Stimulated activated CD8-positive, alpha-beta memory T cell treated with anti-CD3 and anti-CD28 coated beads, Interleukin-2, amount 100 ng/mL, for 1 hour (primary cell): ENCODE measurements at places on chromosomes 3 and 15.

DNA sequence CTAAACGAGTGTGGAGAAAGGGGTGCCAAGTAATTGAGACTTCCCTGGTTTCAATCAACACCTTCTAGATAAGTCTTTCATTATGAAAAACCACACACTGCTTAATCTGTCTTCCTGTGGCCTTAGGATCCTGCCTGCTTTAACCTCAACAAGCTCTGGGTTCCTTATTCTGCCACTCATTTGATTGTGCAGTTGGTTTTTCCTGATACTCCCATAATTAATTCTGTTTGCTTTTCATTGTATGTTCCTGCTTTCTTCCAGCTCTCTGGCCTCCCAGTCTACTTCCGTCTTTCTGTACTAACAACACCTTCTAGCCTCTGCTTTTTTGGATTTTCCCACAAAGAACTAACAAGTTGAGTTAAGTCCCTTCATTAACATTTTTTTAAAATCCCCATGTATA lies 20.2 kb upstream of the GCNT3 start:
- DNase-seq = no peak

GRCh38 chr3:112333002-112333380 lies at the start of gene CD200:
Gene CD200, plus strand, starts transcription at chr3:112333156. Its CDS starts 57 bp downstream, at chr3:112333213.
- no peak for DNase-seq

DNA sequence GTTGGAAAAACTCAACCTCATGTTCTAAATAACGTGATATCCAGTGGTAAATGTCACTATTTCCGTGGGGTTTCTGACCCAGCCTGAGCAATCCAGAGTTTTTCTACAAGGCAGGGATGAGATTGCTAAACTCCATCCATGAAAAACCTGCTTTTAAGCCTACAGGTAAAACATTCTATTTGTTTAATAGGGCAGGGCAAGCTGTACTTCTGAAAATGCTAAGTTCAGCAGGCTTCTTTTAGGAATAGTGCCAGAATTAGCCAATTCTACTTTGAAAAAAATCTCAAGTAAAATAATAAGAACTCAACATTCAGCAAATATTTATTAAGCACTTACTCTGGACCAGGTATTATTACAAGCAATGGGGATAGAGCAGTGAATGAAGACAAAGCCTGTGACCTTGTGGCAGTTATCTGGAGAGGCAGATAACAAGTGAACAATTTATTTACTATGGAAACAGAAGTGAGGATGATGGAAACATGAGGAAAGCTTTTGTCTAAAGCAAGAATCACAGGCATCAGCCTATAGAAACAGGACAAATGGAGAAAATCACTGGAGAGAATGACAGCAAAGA lies 13.3 kb downstream of the RPSA start:
- no peak for DNase-seq

DNA sequence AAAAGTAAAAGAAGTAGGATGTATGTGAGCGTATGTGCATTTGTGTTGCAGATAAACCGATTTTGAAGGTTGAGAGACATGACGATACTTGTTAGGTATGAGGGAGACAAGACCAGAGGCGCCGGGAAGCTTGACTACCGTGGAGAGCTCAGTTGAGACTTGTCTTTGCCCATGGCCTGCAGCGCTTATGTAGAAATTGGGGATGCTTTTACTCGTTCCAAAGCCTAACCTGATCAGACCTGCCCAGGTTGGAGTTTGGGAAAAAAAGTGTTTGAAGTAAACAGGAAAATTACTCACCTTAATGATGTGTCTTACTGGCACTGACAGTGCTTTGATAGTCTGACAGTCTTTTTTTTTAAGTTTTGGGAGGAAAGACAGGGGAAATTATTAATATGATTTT lies 202.8 kb downstream of the TP63 start:
- no peak for DNase-seq

GRCh38 chr15:27095886-27096624 lies 125.1 kb downstream of the GABRG3 start:
- DNase-seq = no peak

GRCh38 chr3:156543043-156543555 lies 11.8 kb downstream of the SSR3 start:
- DNase-seq = no peak

GRCh38 chr15:28967990-28968389 lies 82.2 kb downstream of the APBA2 start:
- no peak for DNase-seq

GRCh38 chr3:178350763-178351162 lies 185.5 kb upstream of the KCNMB2 start:
- DNase-seq = no peak

GRCh38 chr3:150391161-150391560 lies 16.9 kb upstream of the TSC22D2 start:
- DNase-seq = no peak

- no peak for DNase-seq
These were observed 22.3 kb downstream of the MLH1 start for GRCh38 chr3:37015642-37016041.

DNA sequence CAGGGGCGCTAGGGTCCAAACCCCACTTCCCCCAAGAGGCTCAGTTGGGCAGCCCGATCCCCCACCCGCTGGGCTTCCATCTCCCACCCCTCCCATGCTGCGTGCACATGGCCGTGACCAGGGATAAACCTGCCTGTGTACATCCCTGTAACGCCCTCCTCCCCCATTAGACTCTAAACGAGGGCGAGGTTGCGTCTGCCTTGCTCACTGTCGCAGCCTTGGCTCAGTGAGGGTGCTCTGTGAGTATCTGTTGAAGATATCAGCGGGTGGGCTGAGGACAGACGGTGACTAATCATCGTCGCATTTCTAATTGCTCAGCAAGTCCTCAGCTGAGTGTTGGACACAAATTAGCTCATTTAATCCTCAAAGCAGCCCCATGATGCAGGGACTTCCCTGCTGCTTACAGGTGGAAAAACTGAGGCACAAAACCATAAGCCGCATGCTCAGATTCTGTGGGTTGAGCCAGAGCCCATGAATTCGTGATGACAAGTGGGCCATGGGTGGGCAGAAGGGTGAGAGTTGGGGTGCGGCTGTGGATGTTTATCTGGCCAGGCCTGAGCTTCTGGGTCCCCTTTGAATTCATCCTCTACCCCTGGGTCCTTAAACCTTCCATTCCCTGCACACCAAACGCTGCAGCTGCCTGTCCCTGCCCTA lies 26.0 kb downstream of the FBLN2 start:
- DNase-seq = no peak

- no peak for DNase-seq
These were observed 21.9 kb upstream of the OTOL1 start for GRCh38 chr3:161474741-161475140.

- DNase-seq = no peak
These were observed 38.1 kb upstream of the LDHAL6B start for GRCh38 chr15:59168536-59168935.

- DNase-seq = no peak
These were observed 471.6 kb upstream of the SGO1 start for GRCh38 chr3:20657560-20657959.

- DNase-seq = no peak
These were observed 427.1 kb upstream of the C2CD4B start for GRCh38 chr15:62591842-62592838.

- no peak for DNase-seq
These were observed 28.1 kb upstream of the CNBP start for GRCh38 chr3:129211772-129212171.

DNA sequence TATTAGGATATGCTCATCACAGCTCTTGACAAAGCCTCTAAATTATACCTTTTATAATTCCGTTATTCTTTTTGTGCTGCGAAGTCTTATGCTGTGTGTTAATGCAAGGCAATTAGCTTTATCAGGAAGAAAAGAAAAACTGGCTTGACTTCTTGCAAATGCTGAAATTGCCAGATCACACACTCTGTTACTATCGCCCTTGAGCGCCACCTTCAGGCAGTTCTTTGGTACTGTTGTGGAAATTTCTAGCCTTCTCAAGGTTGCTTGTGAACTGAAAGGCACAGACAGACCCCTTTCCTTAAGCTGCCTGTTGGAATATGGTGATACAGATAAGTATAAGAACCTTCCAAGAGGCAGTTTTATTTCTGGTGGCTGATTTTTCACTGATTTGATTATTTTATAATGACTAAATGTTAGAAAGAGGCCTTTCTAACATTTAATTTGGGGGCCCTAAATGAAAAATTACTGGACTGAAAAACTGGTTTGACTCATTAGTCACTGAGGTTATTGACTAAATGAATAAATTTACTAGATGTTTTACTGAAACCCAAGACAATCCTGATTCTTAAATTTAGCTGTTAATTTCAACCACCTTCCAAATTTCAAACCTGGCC lies 126.2 kb upstream of the RASGRP1 start:
- DNase-seq = peak; percentile 60

- DNase-seq = no peak
These were observed 504.1 kb downstream of the NTRK3 start for GRCh38 chr15:87752250-87752951.

DNA sequence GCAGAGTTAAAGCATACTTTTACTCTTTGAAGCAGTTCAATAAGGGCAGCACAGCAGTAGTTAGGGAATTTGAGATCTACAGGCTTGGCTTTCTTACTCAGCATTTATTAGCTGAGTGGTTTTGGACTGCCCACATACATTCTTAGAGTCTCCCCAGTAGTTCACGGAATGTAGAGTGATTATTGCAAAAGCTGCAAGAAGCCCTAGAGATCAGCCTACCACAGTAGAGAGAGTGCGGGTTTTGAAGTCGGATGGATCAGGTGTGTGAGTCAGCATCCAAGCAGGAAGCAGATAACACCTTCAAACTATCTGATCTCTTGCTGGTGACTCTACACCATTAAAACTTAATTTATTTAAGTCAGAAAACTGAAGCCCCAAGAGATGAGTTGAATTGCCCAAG lies 171.9 kb downstream of the SYNPR start:
- DNase-seq = no peak

- no peak for DNase-seq
These were observed 30.0 kb upstream of the CYP11A1 start for GRCh38 chr15:74397239-74398068.

DNA sequence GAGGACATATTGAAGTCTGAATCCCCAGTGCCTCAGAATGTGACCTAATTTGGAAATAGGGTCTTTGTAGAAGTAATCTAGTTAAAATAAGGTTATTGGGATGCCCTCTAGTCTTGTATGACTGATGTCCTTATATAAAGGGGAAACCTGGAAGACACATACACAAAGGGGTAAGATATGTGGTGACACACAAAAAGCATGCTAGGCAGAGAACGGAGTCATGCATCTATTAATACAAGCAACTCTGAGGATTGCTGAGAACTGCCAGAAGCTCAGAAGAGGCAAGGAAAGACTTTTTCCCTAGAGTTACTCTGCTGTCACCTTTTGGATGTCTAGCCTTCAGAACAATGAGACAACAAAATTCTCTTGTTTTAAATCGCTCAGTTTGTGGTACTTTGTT lies 58.1 kb upstream of the TMEM108 start:
- no peak for DNase-seq

DNA sequence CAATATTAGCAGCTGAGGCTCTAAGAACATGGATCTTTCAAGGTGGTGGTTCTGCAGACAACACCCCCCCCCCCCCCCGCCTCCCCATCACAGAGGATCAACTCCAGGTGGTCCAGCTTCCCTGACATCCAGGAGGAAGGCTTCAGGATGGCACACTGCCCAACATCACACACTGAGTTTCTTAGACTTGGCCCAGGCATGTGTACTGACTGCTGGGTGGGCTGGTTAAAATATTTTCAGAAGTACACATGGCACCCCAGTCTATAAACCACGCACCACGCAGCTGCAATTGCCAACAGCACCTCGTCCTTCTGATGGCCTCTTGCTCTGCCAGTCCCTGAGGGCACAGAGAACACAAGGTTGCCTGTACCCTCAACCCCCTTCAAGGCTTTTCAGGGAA lies 22.1 kb downstream of the SRPRB start:
- no peak for DNase-seq

DNA sequence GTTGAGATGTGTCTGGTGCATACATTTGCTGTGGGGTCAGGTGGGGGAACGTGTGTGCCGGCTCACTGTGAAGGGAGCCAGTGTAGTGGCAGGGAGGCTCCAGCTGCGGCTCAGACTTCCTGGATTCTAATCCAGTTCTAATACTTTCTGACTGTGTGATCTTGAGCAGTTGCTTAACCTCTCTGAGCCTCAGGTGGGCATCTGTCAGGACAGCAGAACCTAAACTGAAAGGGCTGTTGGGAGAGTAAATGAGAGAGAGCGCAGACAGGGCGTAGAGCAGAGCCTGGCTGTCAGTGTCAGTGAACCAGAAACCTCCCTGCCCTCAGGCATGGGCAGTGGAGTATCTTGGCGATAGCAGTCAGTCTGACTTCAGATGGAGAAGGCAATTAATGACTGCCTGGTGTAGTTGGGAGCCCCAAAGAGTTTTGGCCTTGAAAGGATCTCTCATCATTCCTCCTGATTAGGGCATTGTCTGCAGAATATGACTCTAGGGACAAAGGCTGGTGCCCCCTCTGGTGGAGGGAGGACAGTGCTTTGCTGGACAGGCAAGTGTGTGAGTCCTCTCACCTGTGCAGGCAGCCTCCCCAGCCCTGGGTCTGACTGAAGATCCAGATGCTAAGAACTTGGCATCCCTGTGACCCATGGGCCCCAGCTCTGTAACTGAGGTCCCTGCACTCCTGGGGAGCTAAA lies 9.6 kb downstream of the KBTBD13 start:
- DNase-seq = no peak

DNA sequence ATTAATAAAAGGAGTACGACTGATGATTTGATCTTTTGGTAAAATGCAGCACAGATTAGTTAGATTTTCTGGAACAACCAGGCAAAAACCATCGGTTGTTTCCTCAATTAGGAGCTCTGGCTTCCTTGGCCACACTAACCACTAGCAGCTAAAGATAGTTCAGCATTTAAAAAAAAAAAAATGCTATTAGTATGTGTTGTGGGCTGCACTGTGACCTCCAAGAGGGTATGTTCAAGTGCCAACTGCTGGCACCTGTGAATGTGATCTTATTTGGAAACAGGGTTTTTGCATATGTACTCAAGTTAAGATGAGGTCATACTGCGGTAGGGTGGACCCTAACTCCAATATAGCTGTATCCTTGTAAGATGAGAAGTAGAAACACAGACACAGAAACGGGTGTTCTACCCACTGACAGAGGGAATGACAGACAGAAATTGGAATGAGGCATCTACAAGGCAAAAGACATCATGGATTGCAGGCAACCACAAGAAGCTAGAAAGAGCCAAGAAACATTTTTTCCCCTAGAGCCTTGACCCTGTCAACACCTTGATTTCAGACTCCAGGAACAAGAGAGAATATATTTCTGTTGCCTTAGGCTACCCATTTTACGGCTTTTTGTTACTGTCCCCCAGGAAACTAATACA lies 534.6 kb upstream of the ROBO2 start:
- no peak for DNase-seq

DNA sequence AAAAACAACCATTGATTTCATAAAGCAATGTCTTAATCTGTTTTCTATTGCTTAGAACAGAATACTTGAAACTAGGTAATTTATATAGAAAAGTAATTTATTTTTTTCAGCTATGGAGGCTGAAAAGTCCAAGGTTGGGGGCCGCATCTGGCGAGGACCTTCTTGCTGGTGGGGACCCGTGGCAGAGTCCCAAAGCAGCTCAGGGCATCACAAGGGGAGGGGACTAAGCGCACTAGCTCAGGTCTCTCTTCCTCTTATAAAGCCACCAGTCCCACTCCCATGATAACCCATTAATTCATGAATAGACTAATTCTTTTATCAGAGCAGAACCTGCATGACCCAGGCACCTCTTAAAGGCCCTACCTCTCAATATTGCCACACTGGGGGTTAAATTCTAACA lies 87.2 kb upstream of the KLF13 start:
- DNase-seq = no peak

- DNase-seq = no peak
These were observed 6.7 kb downstream of the KNSTRN start for GRCh38 chr15:40388941-40389823.
